ENCODE measurements at places on chromosomes 5 and 9.
A peak's percentile ranks its signal among the peaks of the same experiment; 100 is the strongest.

- no peak for DNase-seq
These were observed 12.5 kb downstream of the PHF2 start for GRCh38 chr9:93588641-93589609.

DNA sequence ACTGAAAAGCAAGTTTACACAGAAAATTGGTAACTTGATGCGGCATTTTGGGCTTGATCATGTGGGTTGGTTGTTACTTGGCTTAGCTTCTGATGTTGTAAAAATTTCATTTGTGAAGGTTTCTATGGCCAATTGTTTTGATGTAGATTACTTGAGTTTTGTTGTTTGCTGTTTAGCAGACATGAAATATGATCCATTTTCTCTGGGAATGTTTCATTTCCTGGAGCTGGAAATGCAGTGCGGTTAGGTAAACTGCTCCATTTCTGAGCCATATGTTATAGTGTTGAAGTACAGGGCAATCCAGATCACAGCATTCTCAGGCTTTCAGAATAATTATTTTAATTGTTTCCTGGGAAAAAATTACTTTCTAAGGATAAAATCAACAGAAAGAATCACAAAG lies 396.9 kb downstream of the ENC1 start:
- no peak for DNase-seq

DNA sequence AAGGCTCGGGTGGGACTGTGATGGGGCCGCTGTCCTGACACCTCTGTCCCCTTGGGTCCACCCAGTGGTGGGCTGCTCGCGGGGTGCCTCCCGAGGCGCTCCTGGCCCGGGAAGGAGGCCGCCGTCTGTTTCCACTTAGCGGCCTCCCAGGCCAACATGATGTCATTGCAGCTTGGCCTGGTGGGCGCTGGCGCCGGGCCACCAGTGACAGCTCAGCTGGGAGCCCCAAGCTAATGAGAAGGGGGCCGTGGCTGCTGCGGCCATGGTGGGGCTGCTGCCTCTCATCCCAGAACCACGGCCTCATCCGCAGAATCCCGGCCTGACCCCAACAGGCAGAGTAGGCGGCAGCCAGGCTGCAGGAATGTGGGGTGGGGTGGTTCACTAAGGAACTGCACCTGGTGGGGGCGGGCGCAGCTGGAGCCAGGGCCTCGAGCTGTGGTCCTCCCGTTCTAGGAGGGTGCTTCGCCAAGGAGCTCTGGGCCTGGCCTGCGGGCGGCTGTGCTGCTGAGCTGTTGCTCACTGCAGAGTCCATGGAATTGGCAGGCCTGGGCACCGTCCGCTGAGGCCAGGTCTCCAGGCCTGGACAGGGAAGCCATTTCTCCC lies 123.5 kb upstream of the COL5A1 start:
- DNase-seq: no peak

DNA sequence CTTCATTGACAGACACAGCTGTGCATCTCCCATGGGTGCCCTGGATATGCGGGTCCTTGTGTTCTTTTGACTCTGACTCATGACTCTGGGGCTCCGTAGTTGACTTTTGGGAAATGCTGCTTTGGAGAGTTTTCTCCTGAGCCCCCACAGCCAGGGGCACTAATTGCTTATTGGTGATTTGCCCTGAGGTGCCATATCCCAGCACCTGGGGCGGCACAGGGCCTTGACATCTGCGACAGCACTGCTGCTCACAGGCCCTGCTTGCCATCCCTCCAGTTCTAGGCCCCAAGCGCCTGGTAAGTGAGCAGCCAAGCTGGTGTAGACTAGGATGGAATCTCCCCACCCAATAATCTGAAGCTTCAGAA lies 75.1 kb downstream of the AMBP start:
- no peak for DNase-seq

GRCh38 chr9:93820667-93821306 lies 134.4 kb downstream of the BARX1 start:
- peak; percentile 25 for DNase-seq

DNA sequence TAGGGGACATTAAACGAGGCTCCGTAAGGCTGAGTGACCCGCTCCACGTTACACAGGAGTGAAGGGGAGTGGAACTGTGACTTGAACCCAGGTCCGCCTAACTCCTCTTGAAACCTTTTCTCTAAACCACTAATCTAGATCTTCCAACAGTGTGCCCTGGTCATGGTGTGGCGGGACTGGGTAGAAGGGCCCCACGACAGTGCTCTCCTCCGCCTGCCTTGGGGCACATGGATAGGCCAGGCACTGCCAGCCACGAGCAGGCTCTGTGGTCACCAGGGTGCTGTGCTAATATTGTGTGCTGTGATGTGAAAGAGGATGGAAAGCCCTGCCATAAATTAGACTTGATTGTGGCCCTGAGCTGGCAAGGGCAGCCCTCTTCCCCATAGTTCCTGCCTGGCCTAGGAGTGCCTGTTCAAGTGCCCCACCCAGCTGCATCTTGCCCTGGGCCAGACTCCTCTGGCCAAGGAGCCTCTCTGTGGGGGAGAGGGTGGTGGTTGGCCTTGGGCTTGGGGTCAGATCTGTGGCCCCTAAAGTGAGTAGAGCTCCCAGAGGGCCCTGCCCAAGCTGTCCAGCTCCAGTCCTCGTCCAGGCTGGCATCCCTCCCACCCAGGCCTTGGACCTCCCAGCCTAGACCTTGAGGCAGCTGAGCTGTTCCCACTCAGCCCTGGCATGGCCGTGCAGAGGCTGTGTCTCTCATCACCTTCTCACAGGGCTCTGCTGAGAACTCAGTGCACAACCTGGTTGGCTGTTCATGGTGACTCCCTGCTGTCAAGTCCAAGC lies 67.8 kb upstream of the TBC1D2 start:
- no peak for DNase-seq

DNA sequence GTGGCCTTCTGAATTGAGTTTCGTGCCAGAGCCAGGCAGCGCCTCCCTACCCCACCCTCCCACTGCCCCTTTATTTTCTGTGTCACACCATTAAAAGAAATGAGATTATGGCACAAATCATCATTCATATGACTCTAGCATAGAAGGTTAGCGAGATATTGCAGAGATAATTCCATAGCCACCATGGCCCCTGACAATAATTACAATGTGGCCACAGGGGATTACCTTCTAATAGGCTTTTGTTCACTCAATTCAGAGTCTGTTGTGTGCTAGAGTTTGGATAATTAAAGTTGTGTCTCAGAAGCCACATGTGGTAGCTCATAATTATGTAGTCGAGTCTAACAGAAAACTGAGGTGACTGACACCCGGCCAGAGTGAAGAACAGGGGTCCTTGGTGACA lies 428.1 kb downstream of the ARHGEF28 start:
- DNase-seq: peak; percentile 89

DNA sequence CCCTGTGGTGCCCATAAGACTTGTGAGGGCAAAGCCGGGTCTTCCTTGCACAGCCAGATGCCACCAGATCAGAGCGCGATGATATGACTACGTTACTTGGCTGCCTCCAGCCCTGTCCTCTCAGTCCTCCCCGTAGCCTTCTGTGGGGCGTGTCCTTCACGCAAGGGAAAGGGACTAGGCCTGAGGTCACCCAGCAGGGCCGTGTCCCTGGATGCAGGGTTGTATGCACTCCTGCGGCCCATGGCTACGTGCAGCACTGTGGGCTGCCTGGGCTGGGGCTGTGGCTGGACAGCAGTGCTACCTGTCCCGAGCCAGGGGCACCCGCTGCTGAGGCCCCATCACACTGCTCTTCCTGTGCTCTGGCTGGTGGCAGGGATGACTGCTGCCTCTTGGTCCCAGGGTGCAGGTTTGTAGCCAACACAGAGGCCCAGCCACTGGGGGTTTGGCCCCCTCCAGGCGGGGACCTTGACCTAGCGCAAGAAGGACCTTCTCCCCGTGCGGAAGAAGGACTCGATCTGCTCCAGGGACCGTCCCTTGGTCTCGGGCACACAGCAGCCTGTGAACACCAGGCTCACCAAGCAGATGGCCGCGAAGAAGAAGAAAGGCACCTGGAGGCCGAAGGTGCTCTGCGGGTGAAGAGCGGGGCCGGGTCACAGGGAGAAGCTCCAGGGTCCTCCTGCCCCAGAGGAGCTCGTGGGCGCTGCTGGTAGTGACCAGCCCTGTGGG lies 7.2 kb downstream of the SLC2A6 start:
- DNase-seq: no peak

DNA sequence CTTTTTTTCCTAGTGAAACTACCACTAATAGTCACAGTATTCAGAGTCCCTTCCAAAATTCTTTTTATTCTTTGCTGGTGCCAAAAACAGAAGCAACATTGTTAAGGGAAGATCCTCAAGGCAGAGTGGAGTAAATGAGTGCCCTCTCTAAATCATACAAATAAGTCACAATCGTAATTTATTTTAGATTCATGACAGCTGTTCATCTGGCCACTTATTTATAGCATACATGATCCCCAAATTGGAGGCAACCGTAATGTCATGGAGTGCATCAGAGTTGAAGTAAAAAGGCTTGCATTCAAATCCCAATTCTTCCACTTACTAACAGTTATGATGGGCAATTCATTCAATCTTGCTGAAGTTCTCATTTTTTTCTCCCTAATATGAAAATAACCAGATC lies 33.4 kb downstream of the POLK start:
- DNase-seq: no peak

DNA sequence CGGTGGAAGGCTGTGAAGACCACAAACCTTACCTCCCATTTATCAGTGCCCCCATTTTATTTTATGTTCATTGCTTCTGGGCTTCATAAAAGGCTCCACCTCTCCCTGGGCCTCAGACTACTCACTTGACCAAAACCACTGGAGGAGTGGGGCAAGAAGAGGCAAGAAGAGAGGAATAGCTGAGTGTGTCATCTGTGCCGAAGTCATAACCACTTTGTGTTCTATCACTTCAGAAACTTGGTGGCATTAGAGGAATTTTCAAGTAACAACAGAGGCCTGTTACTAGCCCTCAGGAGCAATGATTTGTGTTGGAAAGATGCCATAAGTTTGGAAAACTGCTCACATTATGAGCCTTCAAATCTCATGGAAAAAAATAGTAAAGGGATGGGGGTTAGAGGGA lies 88.7 kb upstream of the PIK3R1 start:
- DNase-seq: no peak

GRCh38 chr5:138677782-138678181 lies 75.4 kb upstream of the CTNNA1 start:
- DNase-seq: no peak

DNA sequence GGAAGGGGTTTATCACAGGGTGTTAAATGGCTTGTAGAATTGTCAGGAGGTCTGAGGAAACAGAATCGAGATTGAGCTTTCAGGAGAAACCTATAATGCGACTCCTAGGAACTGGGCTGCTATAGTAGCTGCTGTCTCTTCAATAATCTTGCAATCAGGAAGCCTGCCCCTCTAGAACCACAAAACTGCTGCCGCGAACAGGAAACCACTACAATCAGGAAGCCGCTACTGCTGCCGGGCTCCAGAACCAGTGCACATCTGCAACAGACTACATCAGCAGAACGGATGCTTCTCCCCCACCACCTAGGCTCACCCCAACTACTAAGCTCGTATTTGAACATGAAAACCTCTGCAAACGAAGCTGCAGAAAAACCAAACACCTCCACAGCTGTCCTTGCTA lies 31.6 kb downstream of the TNFSF8 start:
- DNase-seq: no peak

- DNase-seq: no peak
These were observed 8.8 kb upstream of the C5orf15 start for GRCh38 chr5:133977161-133977787.

GRCh38 chr9:113574441-113575262 lies 111.1 kb downstream of the RGS3 start:
- DNase-seq: no peak

DNA sequence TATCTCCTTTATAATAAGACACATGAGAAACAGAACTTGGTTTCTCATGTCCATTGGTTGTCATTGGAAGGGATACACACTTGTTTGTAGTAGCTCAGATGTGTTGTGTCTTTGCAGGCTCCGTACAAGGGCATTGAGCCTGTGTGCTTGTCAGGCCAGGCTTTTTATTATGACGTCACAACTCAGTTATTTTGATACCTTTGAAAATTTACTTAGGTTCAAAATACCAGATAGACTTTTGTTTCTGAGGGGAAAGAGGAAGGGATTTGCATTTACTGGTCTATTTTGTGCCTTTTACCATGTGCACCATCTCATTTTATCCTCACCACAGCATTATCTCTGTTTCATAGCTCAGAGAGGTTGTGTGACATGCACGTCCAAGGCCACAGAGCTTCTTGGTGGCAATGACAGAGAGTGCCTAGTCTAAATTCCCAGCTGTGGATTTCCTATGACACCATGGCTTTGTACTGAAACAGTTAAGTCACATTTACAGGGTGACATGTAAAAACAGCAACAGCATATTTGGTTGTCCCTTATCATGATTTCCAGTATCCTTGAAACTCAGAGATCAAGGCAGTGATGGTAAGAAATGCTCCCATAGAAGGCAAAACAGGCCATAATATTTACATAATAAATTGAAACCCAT lies 268.7 kb downstream of the AOPEP start:
- DNase-seq: no peak

DNA sequence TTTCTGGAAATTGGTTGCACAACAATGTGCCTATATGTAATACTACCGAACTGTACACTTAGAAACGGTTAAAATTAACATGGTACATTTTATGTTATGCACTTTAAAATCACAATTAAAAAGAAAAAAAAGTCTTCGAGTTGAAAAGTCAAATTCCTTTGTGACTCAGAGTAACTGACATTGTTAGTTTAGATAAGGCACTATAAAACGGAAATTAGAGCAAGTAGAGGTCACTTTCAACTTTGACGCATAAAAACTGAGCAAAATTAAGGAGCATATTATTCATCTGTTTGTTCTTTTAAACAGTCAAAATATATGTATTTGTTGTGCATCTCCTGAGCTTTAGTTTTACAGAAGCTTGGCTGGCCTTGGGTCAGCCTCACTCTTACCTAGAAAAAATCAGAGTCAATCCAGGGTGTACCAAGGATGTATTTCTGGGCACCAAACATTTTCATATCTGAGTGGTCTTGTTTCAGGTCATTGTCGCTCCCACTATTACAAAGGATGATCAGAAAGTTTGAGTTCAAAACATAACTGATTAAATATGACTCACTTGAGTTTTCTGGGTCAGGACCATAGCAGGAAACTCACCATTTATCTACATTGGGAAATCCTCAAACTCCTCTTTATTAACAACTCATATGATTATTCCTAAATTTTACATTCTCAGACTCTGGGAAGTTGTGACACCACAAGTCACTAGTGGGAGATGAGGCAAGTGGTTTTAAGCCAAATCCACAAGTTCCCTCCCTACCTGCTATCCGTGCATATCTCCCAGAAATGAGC lies 160.6 kb downstream of the CCDC192 start:
- no peak for DNase-seq

- no peak for DNase-seq
These were observed 62.3 kb downstream of the RAPGEF1 start for GRCh38 chr9:131677444-131678180.

DNA sequence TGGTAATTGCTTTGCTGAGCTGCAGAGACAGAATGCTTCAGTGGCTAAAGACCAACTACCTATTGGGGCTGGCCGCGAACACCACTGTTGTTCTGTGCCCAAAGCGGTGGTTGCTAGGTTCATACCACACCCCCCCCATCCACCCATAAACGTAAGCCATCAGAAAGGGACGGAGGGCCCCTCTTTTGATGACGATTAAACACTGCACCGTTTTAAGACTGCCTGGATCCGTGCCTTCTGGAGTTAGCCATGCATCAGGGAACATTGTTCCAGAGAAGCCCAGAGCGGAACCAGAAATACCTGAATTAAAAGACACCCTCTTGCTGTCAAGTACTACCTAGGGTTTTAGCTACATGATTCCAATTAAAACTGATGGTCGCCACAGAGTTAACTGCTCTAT lies 369.1 kb upstream of the DAP start:
- no peak for DNase-seq

- no peak for DNase-seq
These were observed 1.9 kb upstream of the BRD3 start for GRCh38 chr9:134069480-134070399.

- DNase-seq: no peak
These were observed 319.1 kb upstream of the RGMB start for GRCh38 chr5:98454407-98454806.
